GM04504 (cell line): ENCODE measurements at places on chromosomes 6 and 20.

DNA sequence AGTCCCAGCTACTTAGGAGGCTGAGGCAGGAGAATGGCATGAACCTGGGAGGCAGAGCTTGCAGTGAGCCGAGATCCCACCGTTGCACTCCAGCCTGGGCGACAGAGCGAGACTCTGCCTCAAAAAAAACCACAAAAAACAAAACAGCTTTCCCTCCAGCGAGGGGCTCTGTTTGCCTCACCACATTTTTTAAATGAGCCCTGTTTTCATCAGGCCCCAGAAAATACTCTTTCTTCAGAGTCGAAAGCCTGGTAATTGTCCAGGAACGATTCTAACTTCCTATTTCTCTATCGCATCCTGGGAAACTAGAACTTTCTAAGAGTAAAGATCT, 12.2 kb downstream of the MTG2 start:
- DNase-seq, result no peak

- no peak for DNase-seq
Observed at GRCh38 chr6:39330476-39330875, 8.0 kb upstream of the KCNK16 start.

DNA sequence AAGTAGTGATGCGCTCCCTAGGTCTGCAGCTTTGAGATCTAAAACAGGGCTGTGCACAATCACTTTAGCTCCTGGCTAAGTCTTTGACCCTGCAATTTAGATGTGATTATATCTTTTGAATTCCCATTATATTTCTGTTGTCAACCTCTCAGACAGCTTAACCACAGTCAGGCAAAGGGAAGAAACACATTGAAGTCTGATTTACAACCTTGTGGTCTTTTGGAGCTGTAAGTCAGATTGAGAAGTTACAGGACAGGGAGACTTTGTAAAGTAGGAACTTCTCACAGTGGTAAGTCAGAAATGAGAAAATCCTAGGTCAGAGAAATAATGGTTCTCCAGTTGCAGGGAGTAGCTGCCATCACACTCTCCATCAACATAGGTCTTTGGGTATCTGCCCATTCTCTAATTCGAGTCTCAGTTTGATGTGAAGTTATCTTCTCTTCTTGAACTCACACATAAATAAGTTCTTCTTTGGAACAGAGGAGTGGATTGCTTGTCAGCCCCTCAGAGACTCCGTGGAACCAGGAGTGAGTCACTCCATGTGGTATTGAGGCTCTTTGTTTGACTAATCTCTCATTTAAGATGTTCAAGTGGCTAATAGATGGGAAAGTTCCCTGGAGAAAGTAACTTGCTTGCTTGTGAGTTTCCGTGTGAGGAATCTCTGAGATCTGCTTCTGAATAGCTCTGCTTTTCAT, 35.0 kb upstream of the SGK1 start:
- peak; percentile 47 for DNase-seq

GRCh38 chr6:23890543-23891227, 235.3 kb upstream of the NRSN1 start:
- DNase-seq, result no peak

DNA sequence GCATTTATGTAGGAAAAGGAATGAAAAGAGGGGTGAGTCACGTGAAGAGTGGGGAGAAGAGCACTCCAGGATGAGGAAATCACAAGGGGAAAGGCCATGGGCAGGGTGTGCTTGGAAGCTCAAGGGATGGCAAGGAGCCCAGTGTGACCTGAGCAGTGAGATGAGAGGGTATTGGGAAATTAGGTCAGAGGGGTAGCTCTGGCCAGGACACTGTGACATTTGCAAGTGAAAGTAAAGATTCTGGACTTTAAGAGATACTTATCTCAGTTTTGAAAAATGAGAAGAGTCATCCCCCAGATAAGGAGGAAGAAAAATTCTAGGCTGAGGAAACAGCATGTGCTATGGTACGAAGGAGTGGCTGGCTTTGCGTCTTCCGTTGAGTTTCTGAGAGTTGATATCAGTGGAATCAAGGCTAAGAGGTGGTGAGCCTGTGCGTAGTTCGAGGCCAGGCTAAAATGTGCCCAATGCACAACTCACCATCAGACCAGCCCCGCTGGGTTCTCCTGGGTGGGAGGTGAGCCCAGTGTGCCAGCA, 79.9 kb downstream of the GCLC start:
- no peak for DNase-seq

DNA sequence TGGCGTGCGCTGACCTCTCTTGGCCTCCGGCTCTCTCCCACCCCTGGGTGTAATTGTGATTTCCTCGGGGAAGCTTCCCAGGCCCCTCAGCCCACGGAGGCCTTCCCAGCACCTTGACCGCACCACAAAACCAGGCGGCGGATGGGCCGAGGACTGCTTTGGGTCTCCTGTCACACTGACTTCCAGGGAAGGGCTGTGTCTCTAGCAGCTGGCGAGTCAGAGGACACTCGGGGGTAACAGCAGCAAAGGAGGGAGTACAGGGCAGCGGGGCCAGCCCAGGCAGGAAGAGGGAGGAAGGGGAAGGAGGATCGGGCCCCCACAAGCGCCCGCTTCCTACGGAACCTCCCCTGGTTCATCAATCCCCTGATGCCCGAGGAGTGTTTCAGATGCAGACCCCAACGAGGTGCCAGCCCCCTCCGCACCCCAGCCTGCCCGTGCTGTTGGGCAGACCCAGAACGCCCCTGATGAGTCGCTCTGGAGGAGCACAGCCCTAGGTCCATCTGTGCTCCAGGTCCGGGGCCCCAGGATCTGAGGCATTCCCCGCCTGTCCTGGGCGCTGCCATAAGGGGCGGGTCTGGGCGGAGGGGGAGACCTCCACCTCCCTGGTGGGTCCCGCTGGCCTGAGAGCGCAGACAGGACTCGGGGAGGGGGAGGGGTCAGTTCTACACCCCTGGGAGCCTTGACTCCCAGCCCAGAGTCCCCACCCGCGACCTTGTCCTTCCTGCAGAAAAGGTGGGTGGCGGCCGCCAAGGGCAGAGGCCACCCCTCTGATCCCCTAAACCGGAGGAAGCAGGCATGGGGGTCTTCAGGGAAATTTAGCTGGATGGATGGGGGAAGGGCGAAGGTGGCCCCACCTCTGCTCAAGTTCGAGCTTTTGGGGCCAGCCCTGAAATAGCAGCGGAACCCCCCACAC, 956 bp downstream of the CHRNA4 start:
- no peak for DNase-seq

- DNase-seq, result peak; percentile 43
Observed at GRCh38 chr6:34986845-34987246, 97.8 kb downstream of the ANKS1A start.

DNA sequence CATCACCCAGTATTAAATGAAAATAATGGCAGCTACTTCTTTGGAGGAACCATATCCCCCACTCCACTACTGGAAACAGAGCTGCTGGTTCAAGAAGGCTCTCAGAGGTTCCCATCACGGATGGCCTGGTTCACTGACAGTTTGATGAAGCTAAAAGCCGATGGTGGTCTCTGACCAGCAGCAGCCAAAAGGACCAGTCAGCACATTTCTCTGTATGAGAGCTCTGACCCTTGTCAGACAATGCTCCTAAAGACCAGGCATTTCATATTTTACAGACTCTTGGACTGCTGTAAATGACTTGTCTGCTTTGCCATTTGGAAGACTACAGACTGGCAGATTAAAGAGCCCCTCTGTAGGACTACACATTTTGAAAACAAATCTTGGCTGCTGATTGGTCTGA, 16.6 kb downstream of the PRKN start:
- DNase-seq, result no peak

DNA sequence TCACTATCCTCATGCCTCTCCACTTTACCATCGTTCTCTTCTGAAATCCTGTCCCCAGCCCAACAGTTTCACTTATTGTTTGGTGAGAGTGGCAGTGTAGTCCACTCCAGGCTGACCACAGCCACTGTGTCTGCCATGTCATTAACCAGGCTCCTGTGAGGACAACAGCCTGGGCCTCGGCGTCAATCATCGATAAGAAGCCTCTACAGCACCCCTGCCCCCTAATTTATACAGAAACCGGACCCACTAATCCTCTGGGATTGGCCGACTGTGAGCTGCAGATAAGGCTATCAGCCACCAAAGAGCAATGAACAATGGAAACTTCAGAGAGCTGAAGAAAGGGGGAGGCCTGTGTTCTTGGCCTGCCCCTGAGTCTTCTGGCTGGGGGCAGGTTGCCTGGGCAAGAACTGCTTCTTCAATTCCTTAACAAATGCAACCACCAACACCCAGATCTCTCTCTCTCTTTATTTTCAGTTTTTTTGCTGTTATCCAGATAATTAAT, 3.4 kb downstream of the EGFL8 start:
- no peak for DNase-seq

GRCh38 chr6:150269857-150270223, 99.0 kb upstream of the IYD start:
- DNase-seq, result no peak

GRCh38 chr6:88262332-88262731, 96.2 kb upstream of the CNR1 start:
- DNase-seq, result no peak

DNA sequence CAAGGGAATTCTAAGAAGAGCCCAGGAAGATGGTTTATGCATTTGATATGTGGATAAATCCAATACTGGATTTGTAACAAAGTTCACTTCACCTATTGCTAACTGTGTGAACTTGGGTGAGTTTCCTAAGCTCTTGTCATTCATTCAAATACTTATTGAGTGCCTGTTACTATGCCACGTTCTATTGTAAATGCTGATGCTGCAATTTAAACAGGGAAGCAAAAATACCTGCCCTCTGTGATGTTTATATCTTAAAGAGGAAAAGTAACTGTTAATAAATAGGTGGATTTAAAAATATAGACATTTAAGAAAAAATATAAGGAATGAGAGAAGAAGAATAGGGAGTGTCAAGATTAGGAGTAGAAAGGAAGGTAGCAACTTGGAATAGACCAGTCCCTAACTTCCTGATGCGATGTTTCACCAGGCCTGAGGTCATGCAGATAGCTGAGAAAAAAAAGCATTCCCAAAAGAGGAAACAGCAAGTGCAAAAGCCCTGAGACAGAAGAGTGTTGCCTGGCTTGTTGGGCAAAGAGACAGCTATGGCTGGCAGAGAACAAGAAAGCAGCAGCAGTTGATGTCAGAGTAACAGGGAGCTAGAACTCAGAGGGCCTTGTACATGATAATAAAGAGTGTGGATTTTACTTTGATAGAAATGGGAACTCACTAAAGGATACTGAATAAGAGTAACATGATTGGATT, 54.3 kb upstream of the TCF21 start:
- DNase-seq, result no peak

GRCh38 chr6:84967389-84967788, 203.0 kb upstream of the TBX18 start:
- DNase-seq, result peak; percentile 13

- DNase-seq, result no peak
Observed at GRCh38 chr6:75438013-75438431, 55.6 kb downstream of the FILIP1 start.

DNA sequence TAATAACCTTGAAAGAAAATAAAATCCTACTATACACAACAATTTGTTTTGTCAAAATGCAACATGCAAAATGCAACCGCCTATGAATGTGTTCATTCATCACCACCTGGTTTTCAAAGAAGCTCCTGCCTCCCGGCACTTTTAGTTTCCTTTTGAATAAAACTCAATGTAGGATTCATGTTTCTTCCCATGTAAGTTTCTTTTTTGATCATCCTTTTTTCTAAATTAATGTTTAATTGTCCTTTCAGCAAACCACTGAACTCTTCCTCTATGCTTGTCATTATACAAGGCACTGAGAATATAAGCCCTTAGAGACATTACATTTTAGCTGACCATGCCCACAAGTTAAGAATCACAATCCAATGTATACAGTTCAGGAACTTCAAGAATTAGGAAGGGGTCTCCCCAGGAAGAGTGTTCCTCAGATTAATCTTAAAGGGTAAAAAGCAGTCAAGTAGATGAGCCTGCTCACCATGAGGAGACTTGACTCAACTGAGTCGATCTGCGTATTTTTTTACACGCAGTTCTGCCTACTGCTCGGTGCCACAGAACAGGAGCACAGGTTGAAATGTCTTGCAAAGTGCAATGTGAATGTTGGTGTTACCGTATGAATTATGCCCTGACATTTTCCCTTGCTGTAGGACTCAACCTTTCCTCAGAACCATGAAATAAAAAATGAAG, 7.2 kb upstream of the THEMIS start:
- DNase-seq, result no peak

GRCh38 chr6:145147559-145147958, 587.8 kb downstream of the EPM2A start:
- peak; percentile 13 for DNase-seq

- DNase-seq, result no peak
Observed at GRCh38 chr6:52000064-52000463, 87.3 kb downstream of the PKHD1 start.

DNA sequence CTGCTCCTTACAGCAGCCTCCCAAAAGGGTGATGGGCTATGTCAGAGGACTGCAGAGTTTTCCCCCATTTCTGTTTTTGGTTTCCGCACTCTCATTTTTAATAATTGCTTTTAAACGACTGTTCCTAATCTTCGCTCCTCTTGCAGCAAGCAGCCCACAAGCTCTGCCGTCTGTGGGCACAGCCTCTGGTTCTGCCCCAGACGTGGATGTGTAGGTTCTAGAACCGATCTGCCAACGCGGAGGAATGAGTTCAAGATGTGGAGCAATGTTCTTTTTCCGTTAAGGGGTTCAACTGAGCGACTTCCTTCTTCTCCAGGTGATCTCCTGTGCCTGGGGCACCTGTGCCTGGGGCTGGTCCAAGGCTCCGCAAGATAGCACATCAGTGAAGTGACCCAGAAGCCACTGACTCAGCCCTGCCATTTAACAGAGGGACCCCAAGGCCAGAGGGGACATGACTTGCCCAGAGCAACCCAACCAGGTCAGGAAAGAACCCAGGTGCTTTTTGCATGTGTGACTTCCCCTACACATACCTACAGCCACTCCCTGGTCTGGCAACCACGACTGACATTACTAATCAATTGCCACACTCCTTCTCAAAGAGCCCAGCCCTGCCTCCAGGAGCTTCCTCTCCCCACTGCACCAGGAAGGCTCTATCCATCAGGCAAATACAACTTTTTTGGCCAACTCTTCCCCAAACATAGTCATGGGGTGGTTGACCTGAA, 22.7 kb downstream of the PMEPA1 start:
- no peak for DNase-seq

GRCh38 chr20:3085571-3086072, 1.1 kb upstream of the AVP start:
- no peak for DNase-seq

DNA sequence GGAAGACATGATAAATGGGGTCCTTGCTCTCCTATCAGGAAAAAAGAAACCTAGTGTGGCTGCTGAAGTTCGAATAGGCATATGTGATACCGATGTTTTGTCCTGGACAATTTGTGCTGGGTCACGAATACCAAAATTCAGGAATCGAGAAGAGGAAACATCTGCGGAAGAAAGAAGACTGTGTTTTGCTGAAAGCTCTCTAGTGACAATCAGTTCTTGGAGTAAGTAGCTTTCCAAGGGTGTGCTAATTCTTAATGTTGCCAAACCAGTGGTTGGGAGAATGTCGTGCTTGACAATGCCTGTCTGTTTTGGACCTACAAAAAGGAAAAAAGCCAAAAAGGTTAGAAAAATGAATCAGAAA, 956.1 kb downstream of the PHF3 start:
- no peak for DNase-seq

GRCh38 chr6:29477923-29478450, 9.8 kb downstream of the MAS1L start:
- DNase-seq, result no peak
